ENCODE measurements at places on chromosomes 4 and X.

DNA sequence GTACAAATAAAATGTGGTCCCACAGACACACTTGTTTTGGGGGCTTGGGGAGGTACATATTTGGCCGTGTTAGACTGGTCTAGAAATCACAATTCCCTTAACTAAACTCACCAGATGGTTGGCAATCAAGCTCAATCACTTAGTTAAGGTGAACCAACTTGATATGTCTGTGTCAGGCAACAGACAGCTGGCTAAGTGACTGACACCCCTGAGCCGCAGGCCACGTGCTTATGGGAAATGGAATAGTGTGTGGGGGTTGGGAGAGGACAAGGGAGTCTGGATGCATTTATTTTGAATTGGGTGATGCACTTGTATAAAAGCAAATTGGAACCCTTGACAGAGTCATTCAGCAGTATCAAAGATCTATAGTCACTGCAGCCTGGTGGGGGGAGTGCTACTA is 209.0 kb downstream of the HS6ST2 start:
- no peak for DNase-seq

- no peak for DNase-seq
These were observed 3.2 kb downstream of the TKTL2 start for GRCh38 chr4:163470391-163470790.

- DNase-seq, result no peak
These were observed 14.7 kb upstream of the VEGFD start for GRCh38 chrX:15398874-15399273.

DNA sequence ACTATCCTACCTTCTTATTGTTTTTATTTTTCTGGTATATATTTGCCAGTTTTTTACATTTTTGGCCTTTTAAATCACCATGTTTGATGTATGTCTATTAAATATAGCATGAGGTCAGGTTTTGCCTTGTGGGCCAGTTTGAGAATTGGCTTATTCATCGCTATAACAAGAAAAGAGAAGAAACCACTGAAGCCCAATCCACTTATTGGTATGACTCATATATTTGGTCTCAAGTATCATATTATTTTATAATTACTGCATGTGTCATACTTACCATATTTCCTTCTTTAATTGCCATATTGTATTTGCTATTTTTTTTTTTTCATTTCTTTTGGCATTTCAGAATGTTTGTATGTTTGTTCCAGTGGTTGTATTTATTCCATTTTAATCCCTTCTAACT is 99.3 kb downstream of the IRF2 start:
- no peak for DNase-seq

GRCh38 chr4:25863347-25863784 is 578 bp upstream of the SEL1L3 start:
- no peak for DNase-seq

DNA sequence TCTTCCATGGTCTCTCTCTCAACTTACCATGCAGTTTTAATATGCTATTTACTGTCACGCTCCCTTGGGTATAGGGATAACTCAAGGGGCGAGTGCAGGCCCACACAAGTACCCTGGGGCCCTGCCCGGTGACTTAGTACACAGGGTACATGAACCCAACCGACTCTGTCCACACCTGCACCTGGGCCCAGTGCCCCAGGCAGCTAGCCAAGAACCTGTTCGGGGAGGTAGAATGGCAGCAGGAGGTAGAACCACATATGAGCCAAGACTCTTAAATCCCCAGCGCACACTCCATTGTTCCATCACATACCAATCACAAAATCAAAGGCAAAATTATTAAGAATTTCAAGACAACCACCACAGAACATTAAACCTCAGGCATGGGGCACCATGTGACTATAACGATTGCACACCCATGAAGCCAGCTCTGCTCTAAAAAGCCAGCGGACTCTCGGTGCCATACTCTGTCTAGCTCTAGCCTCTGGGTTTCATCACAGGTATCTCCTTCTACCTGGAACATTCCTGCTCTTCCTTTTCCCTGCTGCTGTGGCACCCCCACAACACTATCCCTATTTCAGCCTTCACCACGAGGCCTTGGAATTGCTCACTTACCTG is 14.6 kb downstream of the PHF8 start:
- no peak for DNase-seq

DNA sequence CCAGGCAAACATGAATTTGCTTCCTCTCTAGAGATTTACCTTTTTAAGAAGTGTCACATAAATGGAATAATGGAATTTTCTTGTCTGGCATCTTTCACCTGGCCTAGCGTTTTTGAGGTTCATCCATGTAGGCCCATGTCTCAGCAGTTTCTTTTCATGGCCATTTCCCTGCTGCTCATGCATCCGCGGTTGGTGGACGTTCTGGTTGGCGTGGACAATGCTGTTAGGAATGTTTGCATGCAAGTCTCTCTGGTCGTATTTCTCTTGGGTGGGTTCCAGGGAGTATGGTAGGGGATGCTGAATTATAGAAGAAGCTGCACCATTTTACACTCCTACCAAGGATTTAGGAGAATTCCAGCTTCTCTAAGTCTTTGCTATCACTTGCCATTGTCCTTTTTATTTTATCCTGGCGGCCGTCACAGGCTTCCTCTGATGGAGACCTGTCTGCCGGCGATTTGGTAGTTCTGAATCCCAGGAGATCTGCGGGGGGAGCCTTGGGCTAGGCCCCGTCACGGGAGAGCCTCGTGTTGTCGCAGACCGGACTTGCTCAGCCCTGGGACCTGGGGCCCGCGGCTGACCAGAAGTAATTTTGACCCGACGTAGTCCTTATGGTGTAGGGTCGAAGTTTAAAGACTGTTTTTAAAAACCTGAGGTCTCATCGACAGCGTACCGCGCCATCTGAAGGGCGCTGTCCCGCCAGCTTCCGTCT is 56.9 kb upstream of the TADA2B start:
- DNase-seq, result peak; percentile 44

- peak; percentile 10 for DNase-seq
These were observed 22.4 kb downstream of the RAB40AL start for GRCh38 chrX:102959471-102959870.

- no peak for DNase-seq
These were observed 12.7 kb downstream of the SPRY1 start for GRCh38 chr4:123409334-123409733.

GRCh38 chr4:48331577-48332330 is 9.6 kb upstream of the SLAIN2 start:
- no peak for DNase-seq

DNA sequence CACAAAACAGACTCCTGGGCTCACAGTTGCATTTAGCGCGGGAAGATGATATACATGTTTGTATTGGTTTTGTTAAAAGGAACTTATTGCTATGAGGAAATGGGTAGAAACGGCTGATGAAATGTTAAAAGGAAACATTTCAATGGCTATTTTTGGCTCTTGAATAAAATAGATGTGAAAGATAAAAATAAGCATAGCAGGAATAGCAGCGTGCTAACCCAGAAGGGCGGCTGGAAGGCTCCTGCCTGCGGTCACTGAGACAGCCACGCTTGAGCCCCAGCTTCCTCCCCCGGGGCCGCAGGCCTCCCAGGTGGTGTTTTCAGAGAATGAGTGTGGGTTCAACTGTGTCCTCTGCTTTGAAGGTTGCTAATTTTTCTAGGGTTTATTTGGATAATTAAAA is 35.0 kb upstream of the CLCN4 start:
- no peak for DNase-seq

DNA sequence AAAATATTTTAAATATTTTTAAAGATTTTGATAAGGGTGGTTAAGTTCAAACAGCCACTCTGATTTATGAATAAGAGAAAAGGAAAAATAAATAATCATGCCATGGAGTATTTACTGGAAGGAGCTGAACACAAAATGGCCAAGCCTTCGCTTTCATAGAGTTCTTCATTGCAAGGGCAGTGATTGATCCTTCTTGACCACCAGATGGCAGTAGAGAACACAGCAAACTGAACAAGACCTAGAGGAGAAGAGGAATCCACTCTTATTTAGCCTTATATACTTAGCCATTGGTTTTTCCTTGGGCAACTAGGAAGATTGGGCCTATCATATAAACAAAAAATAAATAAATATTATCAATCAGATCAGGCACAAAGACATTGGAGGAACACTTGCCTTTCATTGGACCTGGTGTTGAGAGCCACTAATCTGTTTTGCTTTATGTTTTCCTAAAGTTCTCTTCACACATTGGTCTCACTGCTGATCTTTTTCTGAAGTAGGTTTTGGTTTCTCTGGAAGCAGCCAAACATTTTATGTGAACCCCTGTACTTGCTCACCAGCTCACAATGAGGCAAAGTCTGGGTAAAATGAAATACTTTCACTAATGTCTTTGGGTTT is 58.1 kb upstream of the PARM1 start:
- DNase-seq, result peak; percentile 20

DNA sequence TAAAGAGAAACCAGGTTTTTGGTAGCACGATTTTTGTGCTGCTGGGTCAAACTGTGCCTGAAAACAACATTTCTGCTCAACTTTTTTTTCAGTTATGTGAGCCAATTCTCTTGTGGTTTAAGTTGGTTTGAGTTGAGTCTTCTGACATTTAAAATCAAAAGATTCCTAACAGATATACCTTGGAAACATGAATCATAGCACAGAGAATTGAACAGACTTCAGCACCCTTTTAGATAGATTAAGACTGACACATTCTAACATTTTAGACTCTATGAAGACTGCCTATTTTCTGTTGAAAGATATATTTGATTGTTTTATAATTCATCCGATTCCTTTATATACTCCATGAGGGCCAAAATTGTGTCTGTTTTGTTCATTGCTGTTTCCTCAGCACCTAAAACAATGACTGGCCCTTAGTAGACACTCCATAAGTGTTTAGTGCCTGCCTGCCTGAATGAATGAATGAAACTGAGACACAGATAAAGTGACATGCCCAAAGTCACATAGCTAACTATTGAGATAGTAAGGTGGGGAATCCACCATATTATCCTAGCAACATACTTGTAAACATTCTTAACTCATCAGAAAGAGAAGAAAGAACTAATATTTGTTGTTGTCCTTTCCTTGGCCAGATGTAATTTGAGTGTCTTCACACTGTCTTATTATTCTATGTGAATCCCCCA is 624.0 kb downstream of the MID1IP1 start:
- DNase-seq, result no peak

DNA sequence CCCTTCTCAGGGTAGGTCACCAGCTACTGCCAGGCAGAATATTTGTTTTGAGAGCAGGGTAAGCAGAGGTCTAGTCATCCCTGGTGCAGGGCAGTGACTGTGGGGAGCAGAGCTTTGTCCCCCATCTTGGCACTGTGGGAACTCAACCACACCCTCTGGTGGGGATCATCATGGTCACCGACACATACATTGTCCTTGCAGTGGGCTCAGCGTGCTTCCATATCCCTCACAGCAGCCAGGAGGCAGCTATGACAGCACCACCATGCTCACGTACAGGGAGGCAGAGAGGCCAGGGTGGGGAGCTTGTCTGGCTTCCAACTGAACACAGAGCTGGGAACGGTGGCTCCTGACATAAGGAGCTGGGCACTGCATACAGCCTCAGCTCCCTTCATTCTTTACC is 102.3 kb downstream of the ENPP6 start:
- no peak for DNase-seq

- DNase-seq, result no peak
These were observed 189.9 kb downstream of the IL15 start for GRCh38 chr4:141826260-141826659.

- DNase-seq, result no peak
These were observed 181.3 kb downstream of the SOWAHB start for GRCh38 chr4:76716658-76717057.

All from HTR-8/SVneo (cell line).